Left kidney (tissue), 8 donors: ENCODE measurements at places on chromosomes 12 and 14.

- no peak for DNase-seq
Measured at GRCh38 chr12:24979329-24979728, 30.4 kb upstream of the BCAT1 start.

GRCh38 chr14:34619471-34619870, 10.5 kb downstream of the SNX6 start:
- DNase-seq = no peak

- no peak for DNase-seq
Measured at GRCh38 chr12:130568501-130568900, 147.6 kb downstream of the RIMBP2 start.

- DNase-seq = no peak
Measured at GRCh38 chr12:90819709-90820108, 135.3 kb downstream of the CCER1 start.

- no peak for DNase-seq
Measured at GRCh38 chr12:131101703-131102492, 148.2 kb downstream of the ADGRD1 start.

DNA sequence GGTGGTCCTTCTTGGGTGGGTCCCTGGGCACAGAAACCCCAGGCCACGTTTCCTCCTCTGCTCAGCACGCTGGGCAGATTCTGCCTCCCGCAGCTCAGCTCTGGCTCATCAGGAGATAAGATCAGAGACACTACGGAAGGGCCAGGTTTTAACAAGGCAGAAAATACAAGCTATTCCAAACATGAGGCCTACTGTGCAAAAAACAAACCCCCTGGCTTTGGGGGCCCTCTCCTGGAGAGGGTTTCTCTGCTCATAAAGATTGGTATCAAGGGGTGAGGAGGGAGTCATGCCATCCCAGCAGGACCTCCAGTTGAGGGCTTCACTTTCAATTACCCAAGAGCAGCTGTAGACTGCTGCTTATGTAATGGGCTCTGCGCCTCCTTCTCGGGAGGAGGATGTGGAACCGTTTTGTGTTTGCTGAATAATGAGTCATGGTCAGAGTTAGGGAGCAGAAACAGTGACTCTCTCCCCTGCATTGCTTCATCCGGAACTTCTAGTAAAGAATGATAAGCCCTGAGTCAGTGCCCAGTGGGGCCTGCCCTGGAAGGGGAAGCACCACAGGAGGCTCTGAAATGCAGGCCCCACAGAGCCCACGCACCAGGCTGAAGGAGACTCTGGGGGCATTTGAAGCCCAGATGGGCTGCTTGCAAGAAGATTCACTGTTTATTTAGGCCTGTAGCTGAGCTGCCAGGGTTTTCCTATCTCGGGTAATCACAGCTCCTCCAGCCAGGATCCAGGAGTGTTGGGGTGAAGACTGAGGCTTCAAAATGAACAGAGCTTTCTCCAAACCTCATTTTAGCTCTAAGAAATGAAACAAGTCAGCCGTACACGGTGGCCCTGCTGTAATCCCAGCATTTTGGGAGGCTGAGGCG, 79.3 kb downstream of the SSPN start:
- DNase-seq = no peak

DNA sequence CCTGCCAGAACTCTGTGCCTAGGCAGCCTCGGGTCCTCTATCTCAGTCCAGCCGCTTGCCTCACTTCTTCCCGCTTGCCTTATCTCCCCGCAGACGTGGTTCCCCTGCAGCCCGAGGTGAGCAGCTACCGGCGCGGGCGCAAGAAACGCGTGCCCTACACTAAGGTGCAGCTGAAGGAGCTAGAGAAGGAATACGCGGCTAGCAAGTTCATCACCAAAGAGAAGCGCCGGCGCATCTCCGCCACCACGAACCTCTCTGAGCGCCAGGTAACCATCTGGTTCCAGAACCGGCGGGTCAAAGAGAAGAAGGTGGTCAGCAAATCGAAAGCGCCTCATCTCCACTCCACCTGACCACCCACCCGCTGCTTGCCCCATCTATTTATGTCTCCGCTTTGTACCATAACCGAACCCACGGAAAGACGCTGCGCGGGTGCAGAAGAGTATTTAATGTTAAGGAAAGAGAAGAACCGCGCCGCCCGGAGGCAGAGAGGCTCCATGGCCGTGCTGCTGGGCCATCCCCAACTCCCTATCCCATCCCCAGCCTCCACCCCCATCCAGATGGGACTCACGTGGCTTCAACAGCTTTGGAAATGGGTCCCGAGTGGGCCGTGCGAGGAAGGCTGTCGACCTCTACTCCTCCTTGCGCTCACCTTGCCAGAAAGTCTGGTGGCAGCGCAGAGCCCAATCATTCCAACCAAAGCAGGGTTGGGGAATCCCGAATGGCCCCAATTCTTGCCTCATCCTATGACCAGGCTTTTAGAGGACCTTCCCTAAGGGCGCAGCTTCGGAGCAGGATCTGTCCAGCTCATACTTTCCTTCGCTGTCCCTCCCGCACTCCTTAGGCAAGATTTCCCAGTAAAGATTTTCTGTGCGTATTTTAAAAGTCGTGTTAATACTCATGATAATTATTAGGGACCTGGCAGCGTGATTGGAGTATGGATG, 6.5 kb downstream of the HOXC13 start:
- no peak for DNase-seq

- no peak for DNase-seq
Measured at GRCh38 chr14:34718750-34719304, 4.4 kb upstream of the CFL2 start.

- DNase-seq = no peak
Measured at GRCh38 chr12:132355742-132356681, 26.6 kb upstream of the GALNT9 start.

DNA sequence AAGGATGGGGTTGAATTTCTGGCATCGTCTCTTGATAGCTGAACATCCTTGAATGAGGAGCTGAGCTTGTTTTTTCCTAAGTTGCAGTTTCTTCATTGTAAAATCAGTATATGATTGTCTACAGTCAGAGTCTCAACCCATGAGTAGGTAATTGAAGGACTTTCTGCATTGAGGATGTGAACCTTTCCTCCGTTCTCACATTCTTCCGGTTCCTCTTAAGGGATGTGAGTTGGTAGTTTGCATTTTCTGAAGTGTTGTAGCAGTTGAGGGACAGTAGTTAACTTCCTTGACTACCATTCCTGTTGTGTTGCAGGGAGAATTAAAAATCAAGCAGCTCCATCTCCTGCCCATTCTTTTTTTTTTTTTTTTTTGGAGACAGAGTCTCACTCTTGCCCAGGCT, 19.1 kb downstream of the TPCN1 start:
- no peak for DNase-seq

DNA sequence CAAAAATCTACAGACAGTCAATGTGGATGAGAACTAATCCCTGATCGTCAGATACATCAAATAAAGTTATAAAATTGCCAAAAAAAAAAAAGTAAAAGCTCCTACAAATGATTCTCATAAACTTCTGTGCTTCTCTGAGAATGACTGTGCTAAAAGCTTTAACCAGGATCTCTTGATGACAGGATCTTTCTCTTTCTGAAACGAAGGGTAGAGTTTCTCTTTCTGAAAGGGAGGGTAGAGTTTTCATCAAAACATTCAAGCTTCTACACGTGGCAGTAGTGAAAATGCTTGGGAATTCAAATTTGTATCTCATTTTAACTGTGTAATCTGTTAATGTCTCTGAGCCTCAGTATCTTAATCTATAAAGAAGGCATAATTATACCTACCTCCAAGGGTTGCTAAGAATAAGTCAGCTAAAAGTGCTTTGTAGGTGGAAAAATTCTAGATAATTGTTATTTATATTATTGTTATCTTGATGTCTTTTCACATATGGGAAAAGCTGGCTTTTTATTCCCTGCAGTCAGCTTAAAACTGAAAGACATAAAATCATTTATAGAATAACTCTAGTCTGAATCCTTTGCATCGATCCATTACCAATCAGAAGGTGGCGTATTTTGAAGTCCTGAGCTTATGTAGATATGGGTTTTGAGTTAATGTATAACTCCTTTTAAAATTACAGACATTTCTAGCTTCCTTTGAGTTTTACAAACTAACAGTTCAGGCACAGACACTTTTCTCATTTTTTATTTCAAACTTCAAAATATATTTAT, 157.4 kb downstream of the DACT1 start:
- DNase-seq = no peak

DNA sequence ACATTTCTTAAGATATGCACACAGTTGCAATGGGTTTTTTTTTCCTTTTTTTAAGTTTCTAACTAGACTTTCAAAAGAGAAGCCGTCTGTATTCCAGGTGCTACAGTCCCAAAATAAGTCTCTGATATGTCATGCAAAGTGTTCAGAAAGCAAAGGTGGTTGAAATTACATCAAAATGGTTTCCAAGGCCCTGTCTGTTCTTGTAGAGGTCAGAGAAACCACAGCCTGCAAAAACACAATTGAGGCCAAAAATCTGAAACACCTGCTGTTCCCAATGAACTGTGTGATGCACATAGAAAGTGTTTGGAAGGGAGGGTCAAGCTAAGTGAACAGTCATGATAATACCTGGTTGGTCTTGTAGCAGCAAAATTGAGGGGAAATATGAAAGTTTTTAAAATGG, 91.0 kb downstream of the VRK1 start:
- DNase-seq = no peak

GRCh38 chr12:124694846-124695497, 127.6 kb upstream of the NCOR2 start:
- DNase-seq = peak; percentile 67

- DNase-seq = no peak
Measured at GRCh38 chr12:90010089-90010488, 301.5 kb upstream of the ATP2B1 start.

DNA sequence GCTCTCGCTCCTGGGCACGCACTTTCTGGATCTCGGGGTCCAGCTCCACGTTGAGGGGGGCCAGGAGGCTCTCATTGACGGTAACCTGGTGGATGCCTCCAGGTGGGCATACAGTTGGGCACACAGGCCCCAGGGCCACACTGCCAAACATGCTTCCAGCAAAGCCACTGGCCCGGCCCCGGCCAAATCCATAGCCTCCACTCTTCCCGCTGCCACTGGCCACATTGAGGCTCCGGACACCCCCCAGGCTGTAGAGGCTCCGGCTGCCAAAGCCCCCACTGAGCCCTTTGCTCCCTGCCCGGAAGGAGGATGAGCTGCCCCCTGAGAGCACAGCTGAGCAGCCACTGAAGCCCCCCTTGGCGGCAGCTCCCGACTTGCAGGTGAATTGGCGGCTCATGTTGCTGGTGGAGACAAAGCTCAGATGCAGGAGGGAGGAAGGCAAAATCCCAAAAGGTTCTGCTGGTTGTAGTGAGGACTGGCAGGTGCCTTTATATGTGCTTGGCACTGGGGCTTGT, at the start of gene KRT71:
KRT71 (minus strand) TSS at position 465 of the 515 bp plus-strand sequence; CDS start at position 397, 68 bp downstream.
- no peak for DNase-seq

DNA sequence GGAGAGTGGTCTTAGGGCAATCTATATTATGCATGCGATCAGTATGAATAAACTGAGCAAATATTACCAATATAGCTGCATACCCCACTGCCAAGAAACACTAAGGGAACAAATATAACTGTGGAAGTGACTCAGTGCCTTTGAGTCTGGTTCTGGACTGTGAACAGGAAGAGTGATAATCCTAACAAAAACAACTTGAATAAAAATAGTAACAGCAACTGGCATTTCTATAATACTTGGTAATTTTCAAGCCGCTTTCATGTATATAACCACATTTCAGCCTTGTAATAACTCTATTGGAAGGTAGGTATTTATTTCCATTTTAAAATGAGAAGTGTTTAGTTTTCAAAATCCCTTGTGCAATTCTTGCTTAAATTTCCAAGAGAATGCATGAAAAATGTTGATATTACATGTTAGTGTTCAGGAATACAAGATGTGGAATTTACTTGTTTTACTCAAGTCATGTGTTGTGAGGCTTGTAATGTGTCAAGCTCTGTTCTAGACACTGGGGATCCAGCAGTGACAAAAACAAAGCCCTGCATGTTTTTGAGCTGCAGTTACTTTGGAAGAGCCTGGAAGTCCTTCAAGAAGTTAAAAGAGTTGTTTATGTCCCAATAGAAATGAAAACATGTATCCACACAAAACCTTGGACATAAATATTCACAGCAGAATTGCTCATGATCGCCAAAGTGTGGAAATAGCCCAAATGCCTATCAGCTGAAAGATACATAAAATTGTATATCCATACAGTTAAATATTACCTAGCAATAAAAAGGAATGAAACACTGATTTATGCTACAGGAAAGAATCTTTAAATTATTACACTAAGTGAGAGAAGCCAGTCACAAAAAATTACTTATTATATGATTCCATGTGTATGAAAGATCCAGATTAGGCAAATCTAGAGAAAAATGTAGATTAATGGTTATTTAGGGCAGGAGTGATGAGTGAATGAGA, 338.1 kb upstream of the TMEM132C start:
- no peak for DNase-seq

GRCh38 chr12:26530461-26530860, 302.5 kb downstream of the ITPR2 start:
- no peak for DNase-seq

GRCh38 chr12:116684891-116685290, 53.0 kb downstream of the SPRING1 start:
- DNase-seq = no peak

DNA sequence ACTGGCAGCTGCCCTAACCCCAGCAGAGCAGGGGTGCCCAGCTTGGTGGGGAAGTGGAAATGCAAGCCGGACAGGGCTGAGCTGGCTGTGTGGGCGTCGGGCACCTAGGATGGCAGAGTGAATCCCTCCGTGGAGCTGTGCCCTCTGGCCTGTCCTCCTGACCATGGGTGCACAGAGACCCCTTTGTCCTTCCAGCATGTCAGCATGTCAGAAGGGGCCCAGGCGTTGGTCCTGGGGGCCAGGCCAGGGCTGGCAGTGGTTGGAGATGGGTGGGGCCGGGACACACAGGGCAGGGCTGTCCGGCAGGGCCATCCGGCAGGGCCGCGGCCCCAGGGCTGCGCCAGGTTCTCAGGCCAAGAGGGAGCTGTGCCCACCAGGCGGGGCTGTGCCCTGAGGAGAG, 8.8 kb upstream of the TEX22 start:
- no peak for DNase-seq

- no peak for DNase-seq
Measured at GRCh38 chr12:130470969-130471368, 133.3 kb downstream of the PIWIL1 start.

GRCh38 chr12:65533177-65533883, 254.8 kb downstream of the MSRB3 start:
- DNase-seq = peak; percentile 71

GRCh38 chr14:82313889-82314288, 780.2 kb upstream of the SEL1L start:
- peak; percentile 15 for DNase-seq

DNA sequence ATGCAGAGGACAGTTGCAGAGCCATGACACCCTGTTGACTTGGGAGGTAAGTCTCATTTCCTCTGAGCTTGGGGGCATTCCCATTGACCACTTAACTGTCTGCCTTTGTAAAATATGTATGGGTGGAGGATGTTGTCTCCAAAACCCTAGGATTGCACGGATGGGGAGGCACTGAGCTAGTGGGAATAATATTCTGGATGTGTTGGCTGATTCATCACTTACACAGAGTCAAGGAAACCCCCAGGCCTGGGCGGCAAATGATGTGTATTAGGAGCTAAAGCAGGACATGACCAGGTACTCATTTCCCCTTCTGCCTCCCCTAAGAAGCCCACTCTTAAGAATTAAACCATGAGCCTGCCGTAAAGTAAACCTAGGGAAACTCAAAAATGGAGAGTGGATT, 319.4 kb downstream of the VRK1 start:
- DNase-seq = no peak
